ENCODE measurements at places on chromosomes 3 and 15. TPM values are rescaled to one million over a fixed set of nuclear protein-coding genes. Genes with fewer than 3 reads are reported as not detected.

Gene APOD
- total RNA-seq, result not detected

Gene FRMD4B
- not detected for total RNA-seq

Gene ZIC1
- not detected for total RNA-seq

Gene LAMB2
- total RNA-seq, result not detected

Gene GOLGA6L7
- not detected for total RNA-seq

Gene GPR156
- 0.13 TPM for total RNA-seq

Gene PLIN1
- 0.19 TPM for total RNA-seq
